Right lung (tissue), 10 donors: ENCODE measurements at places on chromosomes 4 and X.

DNA sequence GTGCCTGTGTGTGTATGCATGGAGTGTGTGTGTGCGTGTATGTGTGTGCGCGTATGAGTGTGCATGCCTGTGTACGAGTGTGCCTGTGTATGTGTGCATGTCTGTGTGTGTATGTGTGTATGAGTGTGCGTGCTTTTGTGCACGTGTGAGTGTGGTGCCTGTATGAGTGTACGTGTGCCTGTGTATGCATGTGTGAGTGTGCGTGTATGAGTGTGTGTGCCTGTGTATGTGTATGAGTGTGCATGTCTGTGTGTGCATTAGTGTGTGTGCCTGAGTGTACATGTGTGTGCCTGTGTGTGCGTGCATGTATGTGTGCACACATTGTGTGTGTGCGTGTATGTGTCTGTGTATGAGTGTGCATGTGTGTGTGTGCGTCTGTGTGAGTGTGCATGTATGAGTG lies 5.7 kb downstream of the DOK7 start:
- no peak for DNase-seq

GRCh38 chr4:1976416-1977352 lies 32.1 kb downstream of the NELFA start:
- DNase-seq = no peak

GRCh38 chrX:148459343-148459742 lies 41.1 kb upstream of the AFF2 start:
- DNase-seq = no peak

DNA sequence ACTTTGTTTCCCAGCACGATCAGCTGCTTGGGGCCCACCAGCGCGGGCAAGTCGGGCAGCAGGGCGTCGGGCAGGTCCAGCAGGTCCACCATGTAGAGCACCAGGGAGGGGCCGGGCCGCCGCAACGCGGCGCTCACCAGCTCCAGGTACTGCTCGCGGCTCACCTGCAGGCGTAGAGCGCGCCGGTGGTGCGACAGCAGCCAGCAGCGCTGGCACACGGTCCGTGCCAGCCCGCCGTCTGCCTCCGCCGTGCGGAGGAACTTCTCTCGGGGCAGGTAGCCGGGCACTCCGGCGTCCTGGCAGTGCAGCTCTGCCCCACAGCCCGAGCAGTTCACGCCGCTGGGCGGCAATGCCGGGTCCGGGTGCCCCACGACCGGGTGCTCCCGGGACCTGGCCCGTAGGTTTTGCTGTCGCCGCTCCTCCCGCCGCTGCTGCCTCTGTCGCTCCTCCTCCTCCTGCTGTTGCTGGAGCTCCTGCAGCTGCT lies 527 bp downstream of the NOA1 start:
- DNase-seq = peak; percentile 30

DNA sequence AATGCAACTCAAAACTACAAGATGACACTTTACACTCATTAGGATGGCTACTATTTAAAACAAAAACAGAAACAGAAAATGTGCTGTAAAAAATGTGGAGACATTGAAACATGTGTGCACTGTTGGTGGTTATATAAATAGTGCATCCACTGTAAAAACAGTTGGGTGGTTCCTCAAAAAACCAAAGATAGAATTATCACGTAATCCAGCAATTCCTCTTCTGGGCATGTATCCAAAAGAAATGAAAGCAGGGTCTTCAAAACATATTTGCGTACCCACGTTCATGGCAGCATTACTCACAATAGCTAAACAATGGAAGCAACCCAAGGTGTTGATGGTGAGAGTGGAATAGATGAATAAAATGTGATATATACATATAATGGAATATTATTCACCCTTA lies 967.2 kb downstream of the TRAM1L1 start:
- no peak for DNase-seq

DNA sequence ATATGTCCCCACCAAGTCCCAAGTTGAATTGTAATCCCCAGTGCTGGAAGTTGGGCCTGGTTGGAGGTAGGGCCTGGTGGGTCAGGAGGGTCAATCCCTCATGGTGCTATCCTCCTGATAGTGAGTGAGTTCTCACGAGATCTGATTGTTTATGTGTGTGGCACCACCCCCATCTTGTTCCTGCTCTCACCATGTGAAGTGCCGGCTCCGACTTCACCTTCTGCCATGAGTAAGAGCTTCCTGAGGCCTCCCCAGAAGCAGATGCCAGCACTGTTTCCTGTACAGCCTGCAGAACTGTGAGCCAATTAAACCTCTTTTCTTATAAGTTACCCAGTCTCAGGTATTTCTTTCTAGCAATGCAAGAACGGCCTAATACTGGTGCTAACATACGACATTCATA lies 22.7 kb upstream of the TMEM33 start:
- no peak for DNase-seq

DNA sequence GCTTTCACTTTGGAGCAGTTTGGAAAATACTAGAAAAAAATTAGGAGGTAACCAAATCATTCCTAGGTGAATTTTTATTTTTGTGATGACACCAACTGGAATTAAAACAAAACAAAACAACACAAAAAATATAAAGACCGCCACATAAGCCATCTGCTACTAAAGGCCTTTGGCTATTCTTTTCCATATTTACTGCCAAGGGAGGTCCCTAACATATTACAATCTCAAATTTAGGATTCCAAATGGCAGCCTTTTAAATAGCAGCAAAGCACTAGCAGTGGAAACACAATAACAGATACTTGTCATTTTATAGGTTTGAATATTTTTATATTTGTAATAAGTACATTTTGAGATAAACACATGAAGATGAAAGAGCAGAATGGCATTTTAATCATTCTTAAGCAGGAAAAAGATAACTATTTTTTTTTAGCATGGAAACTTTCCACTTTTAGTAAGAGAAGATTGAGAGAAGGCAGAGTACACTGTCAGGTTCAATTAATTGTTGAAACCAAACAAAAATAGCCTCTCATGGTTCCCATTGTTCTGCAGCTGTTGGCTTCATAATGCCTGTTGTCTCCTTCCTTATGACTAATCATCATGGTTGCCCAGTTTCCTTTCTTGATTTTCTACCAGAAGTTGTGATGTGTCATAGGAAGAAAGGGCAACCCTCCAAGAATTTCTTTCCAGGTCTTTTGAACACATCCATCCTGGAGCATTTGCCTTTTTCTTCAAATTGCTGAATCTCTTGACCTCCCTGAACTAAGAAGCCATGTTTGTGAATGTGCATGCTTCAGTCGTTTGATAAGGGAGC lies 219.0 kb upstream of the EMCN start:
- DNase-seq = peak; percentile 7

- DNase-seq = no peak
Observed at GRCh38 chr4:18081708-18082107, 60.2 kb upstream of the LCORL start.

GRCh38 chr4:26217961-26218676 lies 102.7 kb upstream of the RBPJ start:
- DNase-seq = no peak

DNA sequence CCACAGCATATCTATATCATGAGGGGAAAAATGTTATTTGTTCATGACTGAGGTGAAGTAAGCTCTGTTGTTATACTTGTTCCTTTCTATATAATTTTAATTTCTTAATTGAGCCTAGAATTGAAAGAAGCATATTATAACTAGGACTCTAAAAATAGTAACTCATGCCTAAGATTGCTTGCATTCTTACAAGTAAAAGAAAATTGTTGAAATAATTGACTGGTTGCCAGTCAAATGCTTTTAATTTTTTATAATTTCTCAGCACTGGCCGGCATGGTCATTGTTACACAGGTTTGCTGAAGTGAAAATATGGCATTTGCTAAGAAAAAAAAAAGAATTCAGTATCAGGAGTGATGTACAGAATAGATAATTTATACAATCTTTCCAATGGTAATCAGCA lies 104.8 kb downstream of the GASK1B start:
- no peak for DNase-seq

DNA sequence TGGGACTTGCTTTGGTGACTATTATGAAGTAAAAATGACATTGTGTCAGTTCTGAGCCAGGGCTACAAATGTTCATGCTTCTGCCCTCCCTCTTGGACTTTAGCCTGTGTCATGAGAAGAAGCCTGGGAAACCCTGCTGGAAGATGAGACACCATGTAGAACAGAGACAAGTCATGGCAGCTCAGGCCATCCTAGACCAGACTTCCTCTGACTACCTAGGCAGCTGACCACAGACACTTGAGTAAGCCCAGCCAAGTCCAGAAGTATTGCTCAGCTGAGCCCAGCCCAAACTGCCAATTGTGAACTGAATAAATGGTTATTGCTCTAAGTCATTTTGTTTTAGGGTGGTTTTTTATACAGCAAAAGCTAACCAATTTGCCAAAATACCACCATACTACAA lies 467.6 kb upstream of the CNKSR2 start:
- no peak for DNase-seq

- no peak for DNase-seq
Observed at GRCh38 chr4:142554412-142554811, 291.7 kb downstream of the INPP4B start.

GRCh38 chrX:130108647-130109428 lies 1.5 kb downstream of the ELF4 start:
- DNase-seq = no peak

GRCh38 chrX:119552508-119552907 lies 12.7 kb downstream of the STEEP1 start:
- no peak for DNase-seq

DNA sequence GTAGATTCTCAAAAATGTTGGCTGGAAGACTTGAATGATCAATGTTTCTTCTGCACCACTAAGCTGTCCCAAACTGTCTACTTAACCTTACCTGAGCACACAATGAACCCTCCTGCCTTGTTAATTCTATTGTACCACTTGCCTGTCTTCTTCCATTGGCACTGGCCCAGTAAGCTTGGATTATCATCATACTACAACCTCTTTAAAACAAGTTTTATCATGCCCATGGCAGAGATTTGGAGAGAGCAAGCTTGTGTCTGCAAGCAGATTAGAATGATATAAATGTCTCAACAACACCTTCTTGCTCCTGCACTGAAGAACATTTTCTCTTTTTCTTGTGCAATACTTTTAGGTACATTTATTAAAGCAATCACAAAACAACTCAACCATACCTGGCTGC lies 74.0 kb upstream of the VMA21 start:
- DNase-seq = no peak

GRCh38 chrX:23959781-23960180 lies 52.0 kb downstream of the CXorf58 start:
- DNase-seq = no peak

DNA sequence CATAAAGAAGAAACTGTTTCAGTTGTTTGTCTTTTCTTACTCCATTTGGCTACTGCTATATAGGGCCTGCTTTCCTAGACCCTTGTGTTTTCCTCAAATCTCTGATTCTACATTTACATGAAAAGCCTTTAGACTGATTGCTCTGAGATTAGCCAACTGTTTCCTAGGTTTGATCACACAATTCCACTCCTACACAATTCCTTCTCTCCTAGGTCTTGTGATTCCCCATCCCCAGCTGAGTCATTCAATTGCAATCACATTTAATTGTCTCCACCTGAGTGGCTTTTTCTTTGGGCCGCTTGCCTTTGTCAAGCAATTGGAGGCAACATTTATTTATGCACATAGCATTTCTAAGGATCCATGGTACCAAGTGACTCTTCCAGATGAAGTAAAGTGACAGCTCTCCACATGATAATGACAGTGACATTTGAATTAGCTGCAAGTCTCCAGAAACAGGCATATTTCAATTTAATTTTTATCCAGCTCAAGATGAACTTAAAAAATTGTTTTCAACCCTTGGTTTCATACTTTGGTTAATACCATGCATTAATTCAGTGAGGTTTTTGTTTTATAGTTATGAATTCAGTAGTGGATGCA lies 35.8 kb downstream of the ATXN3L start:
- no peak for DNase-seq

DNA sequence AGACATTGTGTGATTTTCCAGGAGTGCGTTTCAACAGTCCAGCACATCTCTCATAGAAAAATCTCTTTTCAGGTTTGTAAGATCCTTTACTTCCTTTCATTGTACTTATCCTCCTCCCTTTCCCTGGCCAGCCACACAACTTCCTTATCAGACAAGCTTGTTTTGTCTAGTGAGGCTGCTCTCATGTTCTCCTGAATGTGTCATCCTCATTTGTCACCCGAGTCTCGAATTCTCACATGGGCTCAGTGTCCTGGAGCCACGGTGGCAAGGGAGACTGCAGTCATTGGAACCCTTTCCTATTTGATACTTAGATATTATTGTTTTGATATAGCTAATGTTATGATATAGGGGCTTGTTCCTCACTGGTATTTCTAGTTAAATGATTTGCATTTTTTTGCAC lies 16.9 kb downstream of the SYNPO2 start:
- no peak for DNase-seq

GRCh38 chr4:156568484-156568883 lies 403.1 kb downstream of the PDGFC start:
- DNase-seq = no peak

DNA sequence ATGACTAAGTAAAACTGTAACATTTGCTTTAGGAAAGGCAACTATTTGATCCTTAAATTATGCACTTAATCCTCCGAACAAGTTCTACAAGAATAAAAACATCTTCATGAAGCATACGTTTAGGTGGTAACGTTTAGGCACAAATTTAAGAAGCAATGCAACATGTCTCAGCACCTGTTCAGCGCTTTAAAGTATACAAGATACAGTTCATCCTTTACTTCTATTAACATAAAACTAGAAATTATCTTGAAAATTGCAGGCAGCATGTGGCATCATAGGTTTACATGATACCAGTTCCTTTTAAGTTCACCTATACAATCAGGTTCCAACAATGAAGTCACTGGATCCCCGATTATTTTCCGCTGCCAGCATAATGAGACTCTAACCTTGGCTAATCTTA lies 1.5 kb downstream of the PLA2G12A start:
- no peak for DNase-seq

GRCh38 chrX:154355776-154356140 lies 18.7 kb downstream of the FLNA start:
- no peak for DNase-seq

DNA sequence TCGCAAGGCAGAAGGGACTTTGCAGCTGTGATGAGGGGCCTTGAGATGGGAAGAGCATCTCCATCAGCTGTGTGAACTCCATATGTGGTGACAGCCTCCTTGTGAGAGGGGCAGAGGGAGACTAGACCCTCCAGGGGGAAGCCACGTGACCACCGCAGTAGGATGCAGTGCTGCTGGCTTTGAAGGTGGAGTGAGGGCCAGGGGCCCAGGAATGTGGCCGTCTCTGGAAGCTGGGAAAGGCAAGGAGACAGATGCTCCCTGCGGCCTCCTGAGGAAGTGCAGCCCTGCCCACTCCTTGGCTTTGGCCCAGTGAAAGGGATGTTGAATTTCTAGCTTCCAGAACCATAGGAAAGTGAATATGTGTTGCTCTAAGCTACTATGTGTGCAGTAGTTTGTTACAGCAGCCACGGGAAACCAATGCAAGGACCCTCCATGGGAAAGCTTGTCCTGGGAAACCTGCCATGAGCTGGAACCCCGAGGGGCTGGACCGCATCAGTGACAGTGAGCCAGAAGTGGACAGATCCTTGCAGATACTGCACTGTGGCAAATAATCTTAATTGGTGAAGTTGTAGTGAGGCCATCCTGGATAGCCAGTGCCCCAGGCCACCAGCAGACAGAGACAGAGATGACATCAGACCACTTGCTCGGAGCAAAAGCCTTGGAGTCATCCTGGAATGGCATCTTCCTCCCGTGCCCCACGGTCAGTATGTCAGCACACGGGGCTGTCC lies 35.4 kb upstream of the SORCS2 start:
- DNase-seq = no peak

- DNase-seq = no peak
Observed at GRCh38 chrX:67384403-67384802, 159.4 kb upstream of the AR start.

- DNase-seq = no peak
Observed at GRCh38 chrX:143455046-143455445, 62.2 kb downstream of the SPANXN3 start.
